ENCODE measurements at places on chromosomes 3 and 15.
A peak's percentile ranks its signal among the peaks of the same experiment; 100 is the strongest.

GRCh38 chr15:77870195-77871065 lies 207.1 kb downstream of the TBC1D2B start:
- peak; percentile 60 for DNase-seq

DNA sequence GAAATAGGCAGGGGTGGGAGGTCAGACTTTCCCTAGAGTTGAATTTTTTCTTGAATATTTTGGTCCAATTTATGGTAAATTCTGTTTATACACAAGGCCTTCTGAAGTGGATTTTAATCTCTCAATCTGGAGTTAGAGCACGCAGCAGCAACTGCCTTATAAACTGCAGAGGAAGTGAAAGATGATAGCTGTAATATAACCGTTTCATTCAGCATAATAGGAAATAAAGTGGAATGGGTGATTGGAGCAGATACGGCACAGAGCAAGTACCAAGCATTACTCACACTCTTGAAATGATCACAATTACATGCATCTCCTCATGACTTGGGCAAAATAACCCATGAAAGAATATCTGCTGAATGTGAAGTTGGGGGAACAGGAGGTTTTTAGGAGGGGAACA lies 106.8 kb downstream of the ARRDC4 start:
- DNase-seq, result no peak

DNA sequence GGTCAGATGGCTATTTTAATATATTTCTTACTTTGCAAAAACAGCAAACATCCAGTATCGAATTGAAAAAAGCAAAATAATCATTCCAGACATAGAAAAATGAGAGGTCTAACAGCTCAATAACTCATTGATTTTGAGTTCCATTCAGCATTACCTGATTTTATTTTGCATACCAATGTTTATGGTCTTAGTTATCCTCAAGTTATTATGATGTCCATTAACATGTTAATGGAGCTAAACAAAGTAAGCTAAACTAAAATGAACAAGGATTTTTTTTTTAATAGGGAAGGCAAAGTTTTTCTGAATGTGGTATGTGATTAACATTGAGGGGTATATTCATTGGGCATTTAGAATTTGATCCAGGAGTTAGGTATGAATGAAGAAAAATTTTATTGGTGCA lies 13.1 kb downstream of the MYH15 start:
- no peak for DNase-seq

GRCh38 chr3:11238880-11239279 lies 33.3 kb upstream of the ATG7 start:
- no peak for DNase-seq

DNA sequence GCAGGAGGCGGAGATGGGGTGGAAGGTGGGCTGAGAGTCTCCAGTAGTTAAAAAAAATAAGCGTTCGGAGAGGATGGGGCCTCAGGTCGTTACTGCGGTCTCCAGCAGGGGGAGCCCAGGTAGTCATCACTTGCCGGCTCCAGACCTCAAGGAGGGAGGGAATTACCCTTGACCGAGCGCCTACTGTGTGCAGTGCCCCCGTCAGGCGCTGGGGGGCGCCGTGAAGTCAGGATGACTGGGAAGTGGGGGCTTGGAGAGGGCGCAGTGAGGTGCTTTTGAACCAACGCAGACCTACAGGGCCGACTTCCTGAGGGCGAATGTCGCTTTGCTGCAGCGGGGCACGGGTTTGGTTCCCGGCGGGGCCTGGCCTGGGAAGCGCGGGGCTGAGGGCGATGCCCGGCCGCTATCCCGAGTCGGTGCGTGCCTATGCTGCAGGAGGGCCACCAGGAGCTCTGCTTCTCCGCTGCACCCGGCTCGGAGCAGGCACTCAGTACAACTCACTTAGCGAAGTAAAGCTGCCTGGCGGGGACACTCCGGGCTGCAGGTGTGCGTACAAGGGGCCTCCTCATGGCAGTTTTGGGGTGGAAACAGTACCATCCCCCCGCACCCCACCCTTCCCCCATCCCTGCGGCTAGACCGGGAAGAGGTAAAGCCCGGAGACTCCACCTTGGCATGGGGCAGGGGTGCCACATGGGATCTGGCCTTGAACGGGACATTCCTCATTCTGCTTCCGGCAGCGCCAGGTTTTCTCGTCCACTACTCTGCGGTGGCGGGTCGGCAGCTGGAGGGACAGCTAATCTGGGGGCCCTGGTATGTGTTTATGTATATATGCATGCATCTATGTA lies 79.8 kb downstream of the RHCG start:
- peak; percentile 57 for DNase-seq

DNA sequence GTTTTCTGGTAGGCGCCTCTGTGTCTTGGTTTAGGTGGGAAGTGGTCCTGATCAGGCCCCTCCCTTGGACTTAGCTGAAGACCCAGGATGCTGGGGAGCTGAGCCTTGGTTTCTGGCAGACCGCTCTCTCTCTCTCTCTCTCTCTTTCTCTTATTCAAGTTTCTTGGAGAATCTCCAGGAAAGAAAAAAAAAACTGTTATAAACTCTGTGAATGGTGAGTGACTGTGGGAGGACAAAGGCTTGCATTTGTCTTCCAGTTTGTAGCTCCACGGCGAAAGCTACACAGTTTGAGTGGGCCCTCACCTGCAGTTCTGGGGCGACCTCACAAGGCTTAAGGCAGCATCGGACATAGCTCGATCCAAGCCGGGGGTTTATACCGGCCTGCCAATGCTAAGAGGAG lies 7.5 kb downstream of the DET1 start:
- no peak for DNase-seq

GRCh38 chr3:63912768-63913588 lies 795 bp upstream of the SCAANT1 start:
- peak; percentile 61 for DNase-seq

GRCh38 chr3:104437131-104437750 lies 929.5 kb upstream of the ALCAM start:
- no peak for DNase-seq

- no peak for DNase-seq
Measured at GRCh38 chr15:64915518-64916227, 4.0 kb downstream of the ANKDD1A start.

DNA sequence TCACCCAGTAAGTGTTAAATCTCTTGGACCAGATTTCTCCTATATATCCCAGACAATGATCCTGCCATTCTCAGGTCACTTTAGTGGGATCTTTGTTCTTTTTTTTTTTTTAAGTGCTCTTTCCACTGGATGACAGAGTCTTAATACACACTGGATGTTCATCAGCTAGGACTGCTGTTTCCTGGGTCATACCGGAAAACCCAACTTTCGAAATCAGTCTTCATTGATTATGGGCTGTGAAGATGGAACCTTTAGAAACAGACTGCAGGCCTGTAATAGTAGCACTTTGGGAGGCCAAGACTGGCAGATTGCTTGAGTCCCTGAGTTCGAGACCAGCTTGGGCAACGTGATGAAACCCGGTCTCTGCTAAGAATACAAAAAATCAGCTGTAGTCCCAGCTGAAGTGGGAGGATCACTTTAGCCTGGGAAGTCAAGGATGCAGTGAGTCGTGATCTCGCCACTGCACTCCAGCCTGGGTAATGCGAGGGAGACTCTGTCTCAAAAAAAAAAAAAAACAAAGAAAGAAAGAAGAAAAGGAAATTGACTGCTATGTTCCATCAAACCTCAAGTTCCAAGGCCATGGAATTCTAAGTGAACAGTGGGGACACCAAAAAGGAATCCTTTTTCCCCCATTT lies 2.3 kb downstream of the EOGT start:
- DNase-seq, result no peak

DNA sequence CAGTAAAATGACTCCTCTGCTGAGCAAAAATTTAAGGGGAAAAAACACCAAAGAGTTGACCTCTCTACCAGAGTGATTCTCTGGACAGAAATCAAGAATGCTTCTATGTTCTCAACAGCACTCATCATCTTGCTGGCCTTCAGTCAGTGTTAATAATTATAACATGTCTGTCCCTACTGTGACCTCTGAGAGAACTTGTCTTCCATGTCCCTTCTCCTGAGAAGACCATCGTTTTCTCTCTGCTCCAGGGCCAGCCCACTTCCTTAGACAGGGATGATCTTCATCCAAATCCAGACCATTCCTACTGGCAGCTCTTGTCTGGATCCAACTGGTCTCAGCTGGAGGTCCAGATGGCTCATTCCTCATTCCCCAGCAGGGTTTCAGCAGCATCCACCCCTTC lies 139.0 kb upstream of the NECTIN3 start:
- DNase-seq, result no peak

DNA sequence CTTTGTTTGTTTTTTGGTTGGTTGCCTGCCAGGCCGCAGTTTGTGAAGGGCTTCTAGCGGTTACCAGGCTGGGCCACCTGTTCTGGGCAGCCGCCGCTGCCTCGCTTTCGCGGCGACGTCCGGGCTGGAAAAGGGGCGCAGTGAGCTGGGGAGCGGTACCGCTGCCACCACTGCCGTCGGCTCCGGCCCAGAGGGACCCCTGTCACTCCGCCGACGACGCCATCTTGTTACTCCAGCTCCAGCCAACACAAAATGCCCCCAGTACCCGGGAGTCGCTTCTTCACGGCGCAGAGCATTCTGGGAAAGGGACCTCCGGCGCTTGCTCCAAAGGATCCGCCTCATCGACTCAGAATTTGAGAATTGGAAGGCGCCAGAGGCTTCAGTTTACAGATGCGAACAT lies 238.8 kb downstream of the CDIN1 start:
- no peak for DNase-seq

All from left ventricle myocardium superior (tissue), 1 donor.